ENCODE measurements at places on chromosomes 2 and 18.

DNA sequence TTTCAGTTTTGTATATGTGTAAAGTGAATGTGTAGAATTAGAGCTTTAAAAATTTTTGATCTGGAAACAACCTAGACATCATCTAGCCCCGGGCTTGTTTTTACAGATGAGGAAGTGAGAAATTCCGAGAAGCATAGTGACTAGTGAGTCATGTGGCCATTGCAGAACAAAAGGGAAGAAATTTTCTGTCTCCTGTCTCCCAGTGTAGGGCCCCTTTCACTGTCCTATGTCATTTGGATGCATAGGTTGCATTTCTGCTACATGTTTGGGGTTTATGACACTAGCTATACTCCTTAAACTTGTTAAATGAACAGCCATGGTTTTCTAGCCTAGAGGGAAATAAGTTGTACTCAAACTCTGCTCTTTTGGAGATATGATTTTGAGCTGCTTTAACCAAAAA, 84.6 kb downstream of the PLCL1 start:
- no peak for DNase-seq

GRCh38 chr18:11501352-11501751, 108.0 kb upstream of the SLC35G4 start:
- no peak for DNase-seq

DNA sequence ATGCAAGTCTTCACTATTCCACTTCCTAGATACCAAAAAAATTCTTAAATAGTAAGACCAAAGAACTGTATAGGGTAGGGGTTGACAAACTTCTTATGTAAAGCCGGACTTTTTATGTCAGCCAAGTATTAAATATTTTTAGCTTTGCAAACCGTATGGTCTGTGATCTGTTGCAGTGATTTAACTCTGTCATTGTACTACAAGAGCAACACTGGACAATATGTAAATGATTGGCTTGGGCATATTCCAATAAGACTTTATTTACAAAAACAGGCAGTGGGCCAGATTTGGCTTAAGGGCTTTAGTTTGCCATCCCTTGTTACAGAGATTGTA, 48.0 kb downstream of the MGAT5 start:
- DNase-seq = no peak

DNA sequence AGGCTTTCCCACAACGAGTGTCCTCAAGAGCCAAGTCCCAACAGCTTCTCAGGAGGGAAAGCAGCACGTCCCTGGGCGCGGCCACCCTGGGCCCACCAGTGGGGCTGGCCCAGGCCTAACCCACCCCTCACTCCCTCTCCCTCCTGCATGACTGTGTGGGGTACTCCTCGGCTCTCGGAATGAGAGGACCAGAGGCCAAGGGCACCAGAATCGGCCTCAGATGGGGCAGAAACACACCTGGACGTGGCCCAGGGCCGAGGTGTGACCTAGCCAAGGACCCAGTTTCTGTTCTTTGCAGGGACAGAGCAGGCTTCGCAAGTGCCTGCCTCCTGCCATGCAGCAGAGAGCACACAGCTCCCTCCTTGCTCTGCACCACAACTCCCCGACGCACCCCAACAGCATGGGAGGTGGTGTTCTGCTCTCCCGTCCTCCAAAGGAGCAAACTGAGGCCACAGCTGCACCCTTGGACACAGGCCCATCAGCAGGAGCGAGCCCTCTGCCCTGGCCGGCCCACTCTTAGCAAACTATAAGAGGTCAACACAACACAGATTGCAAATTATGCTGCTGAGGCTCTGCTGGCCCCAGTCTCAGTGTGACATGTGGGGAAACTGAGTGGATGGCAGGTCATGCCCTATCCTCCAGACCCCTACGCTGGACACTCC, 19.7 kb downstream of the HS6ST1 start:
- no peak for DNase-seq

DNA sequence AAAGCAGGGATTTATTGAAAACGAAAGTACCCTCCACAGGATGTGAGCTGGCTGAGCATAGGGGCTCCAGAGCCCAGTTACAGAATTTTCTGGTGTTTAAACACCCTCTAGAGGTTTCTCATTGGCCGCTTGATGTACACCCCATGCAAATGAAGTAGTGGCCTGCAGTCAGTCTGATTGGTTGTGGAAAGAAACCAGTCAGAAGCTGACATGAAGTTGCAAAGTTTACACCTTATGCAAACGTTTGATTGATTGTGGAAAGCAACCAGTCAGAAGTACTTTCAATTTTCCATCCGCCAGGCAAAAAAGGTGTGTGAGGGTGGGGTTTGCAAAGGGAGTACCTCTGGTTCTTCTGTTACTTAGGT, 62.3 kb downstream of the VWA3B start:
- DNase-seq = peak; percentile 46

- DNase-seq = no peak
Measured at GRCh38 chr2:67503066-67503795, 106.1 kb downstream of the ETAA1 start.

- DNase-seq = no peak
Measured at GRCh38 chr2:43008388-43008787, 216.0 kb upstream of the HAAO start.

GRCh38 chr2:130241041-130241707, 42.9 kb upstream of the TUBA3E start:
- no peak for DNase-seq

DNA sequence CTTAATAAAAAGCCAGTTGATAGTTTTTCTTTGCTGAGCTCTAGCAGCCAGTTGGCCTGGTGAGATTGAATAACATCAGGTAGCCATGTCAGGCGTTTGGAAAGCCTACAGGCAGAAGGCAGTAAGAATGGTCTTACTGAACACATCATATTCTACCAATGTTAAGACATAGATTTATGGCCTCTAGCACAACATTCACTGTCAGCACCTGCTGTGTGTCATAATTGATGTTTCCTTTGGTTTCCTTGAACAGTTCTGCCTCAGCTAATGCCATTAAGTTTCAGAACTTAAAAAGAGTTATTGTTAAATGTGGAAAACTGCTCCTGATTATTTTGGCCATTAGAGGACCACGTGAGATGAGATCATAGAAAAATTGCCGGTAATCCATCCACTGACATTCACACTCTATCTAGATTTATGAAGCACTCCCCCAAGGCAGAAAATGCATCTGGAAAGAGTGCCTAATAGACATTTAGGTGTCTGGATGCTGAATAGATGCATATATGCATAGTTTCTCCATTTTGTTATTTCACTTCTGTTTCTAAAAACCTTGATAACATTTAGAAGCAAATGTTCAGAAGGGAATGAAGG, 434.7 kb downstream of the PTPRM start:
- DNase-seq = no peak

- no peak for DNase-seq
Measured at GRCh38 chr2:53863538-53864227, 3.9 kb upstream of the GPR75 start.

DNA sequence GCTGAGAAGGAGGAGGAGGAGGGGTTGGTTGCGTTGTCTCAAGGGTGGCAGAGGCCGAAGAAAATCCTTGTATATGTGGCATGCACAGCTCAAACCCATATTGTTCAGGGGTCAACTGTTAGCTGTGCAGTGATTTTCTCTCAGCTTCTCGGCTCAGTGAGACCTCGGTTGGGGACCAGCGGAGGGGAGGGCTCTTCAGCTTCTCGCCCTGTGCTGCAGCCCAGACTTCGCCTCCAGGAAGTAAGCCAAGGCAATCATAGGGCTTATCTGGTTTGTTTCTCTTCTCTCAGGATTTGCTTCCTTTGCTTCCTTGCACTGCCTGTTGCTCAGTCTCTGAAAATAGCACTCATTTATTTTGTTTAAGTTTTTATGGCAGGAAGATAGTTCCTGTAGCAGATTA, 85.5 kb downstream of the SOWAHC start:
- DNase-seq = no peak

DNA sequence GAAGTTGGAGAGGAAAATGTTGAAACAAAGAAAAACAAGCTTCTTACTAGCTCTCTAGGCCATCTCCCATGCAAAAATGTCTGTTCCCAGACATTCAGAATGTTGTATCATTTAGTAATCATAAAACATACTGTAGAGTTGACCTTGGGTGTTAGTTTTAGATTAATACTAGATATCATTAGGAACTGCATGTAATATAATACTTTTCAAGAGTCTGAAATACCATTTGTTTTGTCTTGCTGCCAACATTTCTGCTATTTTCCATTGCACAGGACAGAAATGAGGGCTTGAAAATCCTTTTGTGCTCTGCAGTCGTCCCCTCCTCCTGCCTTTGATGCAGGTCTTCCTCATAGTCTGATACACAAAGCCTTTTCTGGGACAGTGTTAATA, 89.5 kb upstream of the RBMS1 start:
- no peak for DNase-seq

DNA sequence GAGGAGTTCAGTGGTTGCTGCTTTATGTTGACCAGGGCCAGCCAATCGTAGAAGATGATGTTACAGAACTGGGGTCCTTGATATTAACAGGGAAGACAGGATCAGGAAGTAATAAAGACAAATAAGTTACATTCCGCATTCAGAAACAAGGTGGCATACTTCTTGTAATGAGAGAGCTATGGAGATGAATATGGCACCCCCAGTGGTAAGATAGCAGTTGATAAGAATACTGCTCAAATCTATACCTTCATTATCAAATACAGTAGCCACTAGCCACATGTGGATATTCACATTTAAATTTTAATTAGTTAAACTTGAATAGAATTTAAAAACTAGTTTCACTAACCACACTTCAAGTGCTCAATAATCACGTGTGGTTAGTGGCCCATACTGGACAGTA, 290.4 kb upstream of the RBMS1 start:
- no peak for DNase-seq

DNA sequence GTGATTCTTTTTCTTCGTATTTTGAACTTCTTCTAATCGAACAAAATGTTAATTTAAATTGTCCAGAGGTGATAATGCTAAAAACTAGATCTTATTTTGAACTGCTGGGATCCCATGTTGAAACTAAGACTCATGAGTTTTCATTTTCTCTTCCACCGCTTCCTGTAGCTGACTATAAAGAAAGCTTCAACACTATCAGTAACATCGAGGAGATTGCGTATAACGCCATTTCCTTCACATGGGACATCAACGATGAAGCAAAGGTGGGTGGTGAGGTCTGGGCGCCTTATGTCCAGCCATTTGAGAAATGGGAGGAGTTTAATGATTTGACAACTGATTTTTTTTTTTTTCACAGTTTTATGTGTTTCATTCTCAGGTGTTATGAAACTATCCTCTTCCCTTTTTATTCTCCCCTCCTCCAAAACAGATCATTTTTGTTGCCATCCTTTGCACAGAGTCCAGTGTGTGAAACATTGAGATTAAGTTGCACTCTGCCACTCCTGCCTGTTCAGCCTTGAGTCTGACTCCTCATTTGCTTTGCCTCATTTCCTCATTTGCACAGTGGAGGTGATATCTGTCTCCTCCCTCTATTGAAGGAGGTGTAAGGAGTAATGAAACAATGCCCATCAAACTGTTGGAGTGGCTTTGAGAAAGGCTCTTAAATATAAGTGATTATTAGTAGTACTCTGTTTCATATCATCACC, 13.8 kb downstream of the GRHL1 start:
- no peak for DNase-seq

- no peak for DNase-seq
Measured at GRCh38 chr2:80403081-80403480, 98.5 kb upstream of the LRRTM1 start.

DNA sequence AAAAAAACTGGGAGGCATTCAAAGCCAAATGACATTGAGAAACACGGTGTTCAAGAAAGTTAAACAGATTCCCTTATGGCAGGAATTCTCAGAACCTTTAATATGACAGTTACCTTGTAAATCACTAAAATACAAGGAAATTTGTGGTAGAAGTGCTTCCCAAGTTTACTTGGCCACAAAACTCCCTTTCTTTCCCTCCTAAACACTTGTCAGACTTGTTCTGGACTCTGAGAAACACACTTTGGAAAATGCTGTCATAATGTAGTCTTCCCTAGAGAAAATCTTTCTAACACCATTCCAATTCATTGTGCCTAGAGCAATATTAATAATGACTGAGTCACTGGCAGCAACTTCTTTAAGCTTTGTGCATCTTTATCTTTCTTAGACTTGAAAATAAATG, 140.4 kb downstream of the ANKRD44 start:
- no peak for DNase-seq

GRCh38 chr18:2902327-2902726, 55.5 kb downstream of the EMILIN2 start:
- DNase-seq = no peak

- peak; percentile 50 for DNase-seq
Measured at GRCh38 chr2:62423235-62423634, 82.8 kb downstream of the TMEM17 start.

DNA sequence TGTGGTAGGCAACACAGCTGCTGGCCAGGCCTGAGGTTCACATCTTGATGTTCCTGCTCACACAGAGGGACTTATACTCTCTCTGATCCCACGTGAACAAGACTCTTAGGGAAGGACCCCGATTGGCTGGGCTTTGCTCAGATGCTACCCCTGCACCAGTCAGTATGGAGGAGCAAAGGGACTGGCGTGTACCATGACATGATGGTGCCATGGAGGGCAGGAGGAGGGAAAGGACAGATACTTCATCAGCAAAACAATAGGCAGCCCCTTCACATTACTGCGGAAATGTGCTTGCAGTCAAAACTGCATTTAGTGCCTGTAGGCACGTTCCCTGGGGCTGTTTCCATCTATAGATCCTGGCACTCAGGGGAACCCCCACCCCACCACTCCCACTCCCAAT, 42.7 kb downstream of the ZFP36L2 start:
- peak; percentile 45 for DNase-seq

DNA sequence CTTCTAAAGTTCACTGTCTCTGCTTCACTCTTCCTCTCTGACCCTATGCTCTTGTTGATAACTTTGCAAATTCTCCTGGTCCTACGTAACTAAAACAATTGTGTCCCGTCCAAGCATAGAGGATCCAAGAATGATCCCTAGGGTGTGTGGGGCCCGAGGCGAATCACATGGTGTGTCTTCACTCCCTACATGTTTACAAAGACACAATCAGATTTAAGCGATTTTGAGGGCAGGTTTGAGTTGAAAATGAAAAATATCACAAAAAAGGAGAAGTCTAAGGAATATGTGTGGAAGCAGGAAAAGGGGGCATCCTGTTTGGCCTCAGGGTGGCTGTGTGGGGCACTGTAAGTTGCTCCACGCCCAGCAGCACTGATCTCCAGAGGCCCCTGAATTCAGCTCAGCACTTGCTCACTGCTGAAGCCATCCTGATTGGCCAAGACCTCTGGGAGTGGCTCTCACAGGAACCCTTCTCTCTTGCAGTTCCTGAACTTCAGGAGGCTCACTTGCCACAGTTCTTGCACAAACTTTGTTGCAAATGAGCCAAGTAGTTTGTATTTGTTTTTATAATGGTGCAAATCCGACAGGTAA, 363.6 kb downstream of the ZNF521 start:
- peak; percentile 43 for DNase-seq

- peak; percentile 22 for DNase-seq
Measured at GRCh38 chr18:36532815-36533214, 235.3 kb downstream of the FHOD3 start.

DNA sequence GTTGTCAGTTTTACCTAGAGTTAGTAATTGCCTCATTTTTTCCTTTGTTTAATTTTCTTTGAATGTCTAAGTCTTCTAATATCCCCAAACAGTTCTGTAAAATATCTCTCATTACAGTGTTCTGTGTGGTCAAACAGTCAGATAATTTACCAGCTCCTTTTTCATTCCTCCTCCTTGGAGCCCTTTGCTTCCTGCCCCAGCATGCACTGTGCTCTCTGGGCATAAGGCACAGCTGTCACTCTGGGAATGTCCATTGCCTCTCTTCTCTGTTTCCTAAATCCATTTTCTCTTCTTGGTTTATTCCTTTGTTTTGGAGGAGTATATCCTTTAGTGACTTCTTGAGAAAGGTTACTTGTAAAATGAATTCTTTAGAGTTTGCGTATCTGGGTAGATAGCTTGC, 139.3 kb downstream of the PLCL1 start:
- DNase-seq = no peak

Measured in H9 (cell line).